ENCODE measurements at places on chromosomes 1 and 21.

GRCh38 chr1:116370181-116370580 lies 2.9 kb upstream of the ATP1A1 start:
- DNase-seq = no peak

- no peak for DNase-seq
Observed at GRCh38 chr1:29211086-29212030, 19.4 kb downstream of the MECR start.

- no peak for DNase-seq
Observed at GRCh38 chr1:75124510-75124909, 9.7 kb upstream of the LHX8 start.

- no peak for DNase-seq
Observed at GRCh38 chr1:116472431-116472961, 98.3 kb downstream of the CD58 start.

GRCh38 chr1:214435867-214436266 lies 115.5 kb downstream of the PTPN14 start:
- DNase-seq = no peak
